Activated naive CD4-positive, alpha-beta T cell treated with Interleukin-2 at 50 U/mL for 16 hours (primary cell): ENCODE measurements at places on chromosomes 3 and 15.

DNA sequence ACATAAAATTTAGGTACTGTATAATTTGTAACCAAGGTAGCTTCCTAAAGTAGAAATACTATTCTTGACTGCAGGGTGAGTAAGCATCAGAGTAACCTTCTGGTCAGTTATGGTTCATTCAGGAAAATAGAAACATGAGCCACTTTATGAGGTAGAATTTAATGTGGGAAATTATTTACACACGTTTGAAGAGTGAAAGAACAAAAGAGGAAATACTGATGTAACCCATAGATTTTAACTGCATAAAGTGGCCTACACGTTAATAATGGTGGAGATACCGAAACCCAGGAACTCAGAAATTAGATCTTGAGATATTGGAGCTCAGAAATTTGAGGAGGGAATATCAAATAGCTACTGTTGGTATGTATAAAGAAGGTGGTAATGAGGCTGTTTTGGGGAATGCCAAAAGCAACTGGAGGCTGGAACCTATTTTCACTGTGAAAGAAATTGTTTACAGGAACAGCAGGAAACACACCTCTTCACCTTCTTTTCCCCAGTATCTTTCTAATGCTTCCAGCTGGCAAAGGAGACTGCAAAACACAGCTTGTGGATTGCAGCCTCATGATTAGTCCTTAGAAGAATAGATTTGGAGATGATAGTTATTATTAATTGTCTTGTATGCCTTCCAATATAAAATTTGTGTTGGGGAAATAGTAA lies 216.1 kb downstream of the DOCK3 start:
- DNase-seq, result no peak

- no peak for DNase-seq
Observed at GRCh38 chr15:89783861-89784685, 7.9 kb downstream of the MESP2 start.

- DNase-seq, result no peak
Observed at GRCh38 chr3:27022096-27022761, 347.0 kb downstream of the NEK10 start.

- no peak for DNase-seq
Observed at GRCh38 chr15:25774871-25775270, 88.3 kb downstream of the ATP10A start.

DNA sequence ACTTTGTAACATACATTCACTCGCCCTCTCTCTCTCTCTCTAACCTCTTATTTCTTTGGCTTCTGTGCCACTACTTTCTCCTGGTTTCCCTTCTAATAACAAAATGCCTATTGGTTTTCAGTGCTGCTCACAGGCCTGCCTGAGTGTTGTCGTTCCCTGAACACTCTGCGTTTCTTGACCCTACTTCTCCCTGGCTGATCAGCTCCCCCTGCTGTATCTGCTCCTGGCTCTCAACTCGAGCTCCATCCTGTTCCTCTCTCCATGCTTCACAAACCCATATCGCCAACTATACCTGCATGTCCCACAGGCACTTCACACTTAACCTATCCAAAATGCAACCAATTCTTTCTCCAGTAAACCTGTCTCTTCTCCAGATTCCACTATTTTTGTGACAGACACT lies 111.4 kb downstream of the OPA1 start:
- DNase-seq, result no peak

- DNase-seq, result no peak
Observed at GRCh38 chr15:65101891-65102708, 12.9 kb downstream of the UBAP1L start.

DNA sequence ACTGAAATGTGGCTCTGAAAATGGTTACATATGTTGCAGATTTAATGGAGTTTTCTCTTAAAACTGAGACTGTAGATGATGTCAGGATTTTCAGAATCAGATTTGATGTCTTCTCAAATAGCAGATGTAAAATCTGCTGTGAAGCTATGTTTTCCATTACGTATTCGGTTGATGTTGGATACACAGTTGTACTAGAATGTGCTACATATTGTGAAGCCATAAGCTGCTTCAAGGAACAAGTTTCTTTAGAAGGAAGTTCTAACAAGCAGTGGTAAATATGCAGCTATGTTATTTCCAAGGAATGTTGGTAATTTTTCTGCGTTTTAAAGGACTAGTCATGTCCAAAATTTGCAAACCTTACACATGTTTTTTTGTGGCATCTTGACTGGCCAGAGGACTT lies 197.7 kb downstream of the RBMS3 start:
- DNase-seq, result no peak

GRCh38 chr3:14570089-14570488 lies 29.9 kb upstream of the GRIP2 start:
- no peak for DNase-seq

DNA sequence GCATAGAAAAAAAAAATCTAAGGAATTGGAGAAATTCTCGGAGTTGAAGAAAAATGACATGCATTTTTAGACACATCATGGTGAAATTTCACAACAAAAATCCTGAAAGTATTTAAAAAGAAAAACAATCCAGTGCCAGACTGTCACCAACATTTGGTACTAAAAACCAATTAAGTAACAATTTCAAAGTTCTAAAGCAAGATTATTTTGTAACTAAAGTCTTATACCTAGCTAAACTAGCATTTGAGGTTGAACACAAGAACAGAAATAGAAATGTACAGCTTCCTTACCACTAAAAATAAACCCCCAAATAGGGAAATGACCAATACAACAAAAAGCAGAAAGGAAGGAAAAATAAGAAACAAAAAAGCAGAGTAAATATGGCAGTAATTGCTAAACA lies 11.9 kb downstream of the TOMM70 start:
- DNase-seq, result no peak

GRCh38 chr3:189710620-189711402 lies 79.6 kb downstream of the TP63 start:
- no peak for DNase-seq

DNA sequence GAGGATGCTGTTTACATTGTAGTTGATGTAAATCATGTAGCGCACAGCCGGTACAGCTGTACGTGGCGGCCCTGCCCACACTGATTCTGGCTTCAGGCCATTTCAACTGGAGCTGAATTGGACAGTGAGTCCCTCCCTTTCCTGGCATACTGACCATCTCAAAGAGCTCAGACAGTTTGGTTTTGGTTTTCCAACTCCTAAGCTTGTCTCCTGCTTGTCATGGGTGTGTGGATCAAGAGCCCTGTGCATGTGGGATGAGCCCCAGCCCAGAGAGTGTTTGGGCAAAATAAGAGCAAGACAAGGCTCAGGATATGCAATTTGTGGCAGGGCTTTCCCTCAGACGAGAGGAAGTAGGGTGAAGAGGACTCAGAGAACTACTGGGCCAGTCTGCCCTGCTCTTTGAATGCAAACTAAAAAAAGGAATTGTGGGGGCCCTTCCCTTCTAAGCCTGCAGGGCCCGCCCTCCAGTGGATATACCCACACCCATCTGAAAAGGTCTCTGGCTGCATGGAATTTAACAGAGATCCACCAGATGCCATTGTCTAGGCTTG lies 13.3 kb downstream of the ITGA11 start:
- DNase-seq, result no peak

DNA sequence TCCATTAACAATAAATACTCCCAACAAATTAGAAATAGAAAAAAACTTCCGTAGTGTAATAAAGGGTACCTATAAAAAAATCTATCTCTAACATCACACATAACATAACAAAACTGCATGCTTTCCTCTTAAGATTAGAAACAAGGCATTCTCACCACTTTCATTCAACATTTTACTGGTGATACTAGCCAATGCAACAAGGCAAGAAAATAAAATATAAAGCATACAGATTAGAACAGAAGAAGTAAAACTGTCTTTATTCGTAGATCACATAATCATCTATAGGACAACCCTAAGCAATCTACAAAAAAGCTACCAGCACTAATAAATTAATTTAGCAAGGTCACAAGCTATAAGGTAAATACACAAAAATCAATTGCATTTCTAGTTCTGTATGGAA lies 107.1 kb downstream of the PLD1 start:
- no peak for DNase-seq
